ENCODE measurements at places on chromosomes 7 and 10. TPM values are rescaled to one million over a fixed set of nuclear protein-coding genes. Genes with fewer than 3 reads are reported as not detected.

Gene ASL
- polyA plus RNA-seq, result 38.2 TPM

Gene SEMA3C
- 18.0 TPM for polyA plus RNA-seq

Gene RPEL1
- polyA plus RNA-seq, result not detected

Gene MRLN
- polyA plus RNA-seq, result not detected

Gene IFIT2
- polyA plus RNA-seq, result 2.1 TPM

Gene CAMK2B
- 0.56 TPM for polyA plus RNA-seq

Gene DNAH11
- 0.10 TPM for polyA plus RNA-seq

Gene SUN3
- not detected for polyA plus RNA-seq

Gene ITIH5
- 7.9 TPM for polyA plus RNA-seq

Gene CYP2C19
- polyA plus RNA-seq, result not detected

Gene PTPRZ1
- 1.1 TPM for polyA plus RNA-seq

Gene LRRD1
- polyA plus RNA-seq, result not detected

Gene FAM131B
- polyA plus RNA-seq, result 1.2 TPM

Gene NUTM2B
- polyA plus RNA-seq, result 0.67 TPM

Gene TMEM196
- polyA plus RNA-seq, result 0.29 TPM

Gene WASHC2A
- 22.0 TPM for polyA plus RNA-seq

Gene SORCS1
- 0.87 TPM for polyA plus RNA-seq

Gene LIPJ
- 0.03 TPM for polyA plus RNA-seq

Gene ANKRD30A
- polyA plus RNA-seq, result 0.27 TPM

Gene CALHM3
- polyA plus RNA-seq, result not detected

Gene SLC18A2
- not detected for polyA plus RNA-seq

Data from adipose tissue (tissue), 3 donors.